OCI-LY7 (cell line): ENCODE measurements at places on chromosomes 6 and 20. TPM values are rescaled to one million over a fixed set of nuclear protein-coding genes. Genes with fewer than 3 reads are reported as not detected.

- DNase-seq = no peak
Observed at GRCh38 chr6:144590532-144590931, 305.4 kb downstream of the UTRN start.

DNA sequence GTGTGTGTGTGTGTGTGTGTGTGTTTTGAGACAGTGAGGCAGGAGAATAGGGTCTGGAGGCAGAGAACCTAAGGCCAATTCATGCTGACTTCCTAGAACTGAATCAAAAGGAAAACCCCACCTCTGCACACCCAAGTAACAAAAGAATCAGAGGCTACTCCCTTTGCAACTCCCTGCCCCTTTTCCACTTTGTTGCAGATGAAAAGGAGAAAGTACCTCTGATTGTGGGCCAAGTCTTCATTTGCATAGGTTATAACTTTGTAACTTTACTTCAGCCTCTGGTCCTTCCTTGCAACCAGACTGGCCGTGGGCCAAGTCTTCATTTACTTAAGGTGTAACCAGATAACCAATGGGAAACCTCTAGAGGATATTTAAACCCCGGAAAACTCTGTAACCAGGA is 168.8 kb downstream of the EYA2 start:
- no peak for DNase-seq

GRCh38 chr20:7195704-7196103 is 428.2 kb downstream of the BMP2 start:
- no peak for DNase-seq

- DNase-seq = no peak
Observed at GRCh38 chr6:97322226-97322625, 39.2 kb upstream of the MMS22L start.

- no peak for DNase-seq
Observed at GRCh38 chr6:164520916-164521315, 788.5 kb downstream of the C6orf118 start.

GRCh38 chr6:40721271-40721952 is 134.2 kb upstream of the LRFN2 start:
- DNase-seq = no peak

GRCh38 chr20:57240581-57241362 is 25.7 kb downstream of the BMP7 start:
- DNase-seq = no peak

The COL11A2 gene
- total RNA-seq = 4.5 and 4.6 TPM in 2 replicates

The TREM2 gene
- not detected in 2 replicates for total RNA-seq

The FAM184A gene
- not detected in 2 replicates for total RNA-seq

The IL17A gene
- total RNA-seq = not detected in 2 replicates

The MATN4 gene
- 0.24 TPM in 1 of 2 replicates, not detected in the other for total RNA-seq
